Germinal center (tissue), 1 donor: ENCODE measurements at places on chromosomes 2 and 18.
A peak's percentile ranks its signal among the peaks of the same experiment; 100 is the strongest.

- peak; percentile 73 for DNase-seq
Measured at GRCh38 chr2:68734688-68735525, at the start of gene ARHGAP25. TSS of gene ARHGAP25 (plus strand) at chr2:68734811. CDS start at chr2:68735200, 389 bp downstream.

- DNase-seq, result no peak
Measured at GRCh38 chr18:3238742-3239141, 8.9 kb upstream of the MYL12A start.

- DNase-seq, result no peak
Measured at GRCh38 chr18:76528477-76529432, 33.7 kb upstream of the ZNF516 start.

- DNase-seq, result no peak
Measured at GRCh38 chr2:180411661-180412060, 404.6 kb upstream of the CWC22 start.

DNA sequence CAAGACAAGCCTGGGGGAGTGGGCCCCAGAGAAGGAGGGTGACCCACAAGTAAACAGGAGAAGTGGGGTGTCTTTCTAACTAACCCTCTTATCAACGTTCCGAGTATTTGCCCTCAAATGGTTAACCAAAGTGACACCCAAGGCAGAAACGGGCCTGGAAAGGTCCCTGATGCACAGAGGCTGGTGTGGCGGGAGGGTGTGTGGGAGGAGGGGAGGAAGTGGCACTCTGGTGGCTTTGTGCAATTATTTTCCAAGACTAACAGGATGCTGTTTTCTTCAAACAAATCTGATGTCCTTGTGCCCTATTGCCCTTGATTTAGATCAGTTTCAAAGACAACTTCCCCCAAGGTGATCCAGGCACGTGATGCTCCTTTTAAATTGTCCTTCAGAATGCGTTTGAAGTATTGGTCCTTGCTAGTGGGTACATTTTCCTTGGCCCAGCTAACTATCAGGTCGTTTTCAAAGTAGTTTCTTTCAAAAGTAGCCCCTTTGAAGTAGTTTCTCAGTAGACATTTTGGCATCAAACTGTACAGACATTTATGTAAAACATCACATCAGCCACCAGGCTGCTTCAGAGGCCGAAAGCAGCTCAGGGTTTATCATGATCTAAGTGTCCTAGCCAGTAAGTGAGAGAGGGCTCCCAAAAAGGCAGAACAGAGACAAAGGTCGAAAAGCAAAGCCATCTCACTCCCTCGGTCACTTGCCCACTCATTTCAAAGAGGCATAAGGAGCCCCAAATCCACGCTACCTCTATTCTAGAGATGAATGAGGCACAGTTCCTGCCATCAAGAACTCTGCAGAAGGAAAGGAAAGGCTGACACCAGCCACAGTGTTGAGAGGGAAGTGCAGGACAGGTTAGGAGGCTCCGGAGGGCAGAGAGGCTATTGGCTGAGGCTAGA, 371.1 kb upstream of the ID2 start:
- DNase-seq, result no peak

DNA sequence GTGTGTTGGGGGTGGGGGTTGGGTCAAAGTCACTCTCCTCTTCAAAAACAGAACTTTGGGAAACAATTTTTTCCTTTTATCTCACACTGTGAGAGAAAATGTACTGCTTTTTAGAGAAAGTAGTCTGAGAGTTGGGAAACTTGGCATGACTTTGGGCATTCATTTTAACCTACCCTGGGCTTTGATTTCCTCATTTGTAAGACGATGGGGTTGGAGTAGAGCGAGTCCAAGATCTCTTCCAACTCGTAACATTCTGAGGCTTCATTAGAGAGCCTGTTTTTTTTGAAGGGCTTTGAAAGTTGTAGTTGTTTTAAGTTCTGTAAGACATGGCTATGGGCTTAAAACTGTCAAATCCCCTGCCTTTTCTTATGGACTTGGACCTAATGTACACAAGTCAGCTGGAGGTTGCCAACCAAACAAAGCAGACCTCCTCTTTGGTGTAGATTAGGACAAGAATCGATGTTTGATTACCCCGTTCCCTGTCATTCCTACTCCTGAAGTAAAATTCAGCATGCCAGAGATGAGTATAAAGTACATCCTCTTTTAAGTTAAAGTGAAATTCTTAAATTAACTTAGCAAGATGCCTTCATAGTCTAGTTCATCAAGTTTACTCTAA, 8.4 kb downstream of the PHLPP1 start:
- no peak for DNase-seq

- DNase-seq, result no peak
Measured at GRCh38 chr18:57026316-57026715, 120.6 kb upstream of the BOD1L2 start.

- DNase-seq, result no peak
Measured at GRCh38 chr2:230875347-230876315, 10.9 kb downstream of the ITM2C start.

DNA sequence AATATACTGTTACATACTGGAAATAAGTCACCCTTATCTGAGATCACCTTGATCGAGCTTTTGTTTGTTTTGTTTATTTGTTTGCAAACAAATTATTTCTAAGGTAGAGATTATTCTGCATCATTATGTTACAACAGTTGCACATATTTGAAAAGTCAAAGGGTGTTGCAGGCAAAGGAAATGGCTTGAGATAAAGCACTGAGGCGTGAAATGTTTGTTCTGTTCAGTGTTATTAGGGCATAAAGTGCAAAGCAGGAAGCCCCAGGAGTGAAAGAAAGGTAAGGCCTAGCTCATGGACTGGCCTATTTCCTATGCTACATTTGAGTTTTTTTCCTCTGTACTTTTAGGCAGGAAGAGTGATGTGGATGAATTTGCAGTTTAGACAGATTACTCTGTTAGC, 1815.6 kb upstream of the LRRTM1 start:
- DNase-seq, result no peak

- peak; percentile 46 for DNase-seq
Measured at GRCh38 chr2:217434180-217434975, 568.4 kb downstream of the TNS1 start.

DNA sequence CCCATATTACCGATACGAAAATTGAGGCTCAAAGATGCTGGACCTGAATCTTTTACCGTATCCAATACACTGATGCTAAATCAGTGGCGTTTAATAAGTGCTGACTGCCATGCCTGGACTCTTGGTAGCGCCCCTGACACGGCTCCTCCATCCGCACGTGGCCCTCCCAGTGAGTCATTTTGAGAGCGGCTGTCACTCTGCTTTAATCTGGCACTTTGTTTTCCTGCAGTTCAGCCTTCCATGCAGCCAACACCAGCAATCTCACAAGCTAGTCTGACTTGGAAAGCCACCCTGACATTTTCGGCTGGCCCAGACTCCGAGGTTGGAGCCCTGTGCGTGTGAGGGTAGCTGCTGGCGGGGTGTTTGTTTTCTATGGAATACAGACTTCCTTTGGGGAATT, 155.1 kb upstream of the LMAN1 start:
- DNase-seq, result no peak

DNA sequence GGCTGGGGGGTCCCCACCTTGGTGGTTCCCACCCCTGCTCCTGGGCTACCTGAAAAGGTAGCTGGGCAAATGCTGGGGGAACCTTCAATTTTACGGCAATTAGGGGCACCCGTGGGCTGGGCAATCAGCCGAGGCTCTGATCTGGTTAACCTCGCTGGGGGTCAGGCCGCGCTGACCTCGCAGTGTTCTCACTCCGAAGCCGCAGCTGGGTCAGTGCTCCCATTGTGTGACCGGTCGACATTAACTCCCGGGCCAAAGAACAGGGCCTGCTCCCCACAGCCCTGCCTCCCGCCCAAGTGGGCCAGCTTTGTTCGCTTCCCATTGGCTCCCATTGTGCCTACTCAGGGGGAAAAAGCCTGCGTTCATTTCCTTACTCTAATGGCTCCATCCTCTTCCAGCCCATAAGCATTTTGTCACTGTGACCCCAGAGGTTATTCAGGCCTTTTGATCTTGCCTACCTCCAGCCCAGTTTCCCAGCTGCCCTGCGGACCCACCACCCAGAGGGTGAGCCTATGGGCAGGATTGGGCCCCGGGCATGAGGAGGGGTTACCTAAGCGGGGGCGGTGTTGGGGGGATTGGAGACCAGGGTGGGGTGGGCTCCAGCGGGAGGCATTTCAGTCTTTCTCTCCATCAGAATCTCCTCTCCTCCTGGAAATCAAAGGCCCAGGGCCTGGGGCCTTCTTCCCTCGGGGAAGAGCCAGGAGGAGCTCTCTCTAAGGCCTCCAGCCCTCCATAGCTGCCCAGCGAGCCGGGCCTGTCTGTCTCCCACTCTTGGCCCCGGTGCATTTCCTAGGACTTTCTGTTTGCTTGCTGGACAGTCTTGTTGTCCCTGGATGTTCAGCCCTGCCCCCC, 90.1 kb downstream of the MYCN start:
- no peak for DNase-seq

- DNase-seq, result no peak
Measured at GRCh38 chr18:59386909-59387686, 28.0 kb upstream of the LMAN1 start.

DNA sequence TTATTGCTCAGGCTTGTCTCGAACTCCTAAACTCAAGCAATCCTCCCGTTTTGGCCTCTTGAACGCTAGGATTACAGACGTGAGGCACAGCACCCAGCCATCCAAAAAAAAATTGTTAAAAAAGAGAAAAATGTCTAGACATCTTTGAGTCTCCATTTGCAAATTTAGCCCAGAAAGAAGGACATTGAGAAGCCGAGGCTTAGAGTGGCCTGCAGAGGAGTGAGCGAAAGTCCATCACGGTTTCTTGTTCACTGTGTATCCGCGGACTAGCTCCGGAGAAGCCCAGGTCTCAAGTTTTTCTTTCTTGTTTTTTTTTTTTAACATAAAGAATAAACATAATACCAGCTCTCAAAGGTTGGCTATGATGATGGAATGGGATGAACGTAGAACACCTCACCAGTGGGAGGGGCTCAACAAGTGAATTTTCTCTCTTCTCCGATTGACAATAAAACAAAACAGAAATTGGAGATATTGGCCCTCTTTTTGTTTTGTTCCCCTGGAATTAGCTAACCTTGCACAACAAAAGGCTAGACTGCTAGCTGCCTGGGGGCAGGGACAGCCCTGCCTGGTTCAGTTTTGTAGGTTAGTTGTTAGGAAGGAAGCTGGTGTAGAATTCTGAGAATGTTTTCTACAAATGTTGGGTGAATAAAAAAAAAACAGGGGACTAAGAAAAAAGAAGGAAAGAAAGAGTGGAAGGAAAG, 163.4 kb downstream of the MYCN start:
- DNase-seq, result no peak

DNA sequence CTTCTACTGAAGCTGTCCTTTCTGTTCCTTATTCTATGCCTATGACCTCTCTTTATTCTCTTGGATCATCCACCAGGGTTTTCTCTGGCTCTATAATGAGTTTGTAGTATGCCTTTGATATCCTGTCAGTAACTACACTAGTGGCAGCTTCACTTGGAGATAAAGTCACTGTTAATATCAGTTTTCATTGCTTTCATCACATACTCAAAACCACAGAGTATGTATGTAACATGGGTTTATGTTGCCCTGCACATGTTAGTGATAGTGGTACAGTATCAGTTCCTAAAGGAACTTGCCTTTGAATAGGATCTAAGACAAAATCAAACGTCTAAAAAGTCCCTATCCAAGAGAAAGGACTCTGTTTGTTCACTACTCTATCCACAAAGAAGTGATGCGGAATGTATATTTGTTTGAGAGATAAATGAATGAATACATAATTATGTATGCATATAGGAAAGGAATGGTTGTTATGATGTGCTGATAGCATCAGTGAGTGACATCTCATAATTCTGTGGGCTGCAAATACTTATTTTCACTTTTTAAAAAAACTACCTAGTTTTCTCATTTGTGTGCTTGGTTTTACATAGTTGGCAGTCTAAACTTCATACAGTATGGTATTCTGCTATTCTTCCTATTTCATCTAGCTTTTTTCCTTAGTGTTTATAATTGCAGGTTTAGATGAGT, 45.1 kb downstream of the TET3 start:
- DNase-seq, result no peak

DNA sequence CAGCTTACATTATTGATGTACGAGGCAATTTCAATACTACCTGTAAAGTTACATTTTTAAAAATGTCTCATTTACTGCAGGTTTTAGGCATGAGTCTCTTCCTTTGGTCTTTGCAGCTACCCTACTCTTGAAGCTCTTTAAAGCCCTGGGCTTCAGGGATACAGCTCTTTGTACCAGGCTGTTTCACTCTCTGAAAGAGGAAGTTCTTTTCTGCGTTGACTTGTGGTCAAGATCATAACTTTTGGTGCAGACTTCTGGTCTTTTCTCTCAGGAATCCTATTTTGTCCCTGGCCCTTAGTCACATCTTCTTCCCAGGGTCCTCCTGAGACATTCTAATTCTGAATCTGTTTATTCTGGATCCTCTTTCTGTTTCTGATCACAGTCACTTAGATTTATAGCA, 16.6 kb upstream of the HRH4 start:
- no peak for DNase-seq

DNA sequence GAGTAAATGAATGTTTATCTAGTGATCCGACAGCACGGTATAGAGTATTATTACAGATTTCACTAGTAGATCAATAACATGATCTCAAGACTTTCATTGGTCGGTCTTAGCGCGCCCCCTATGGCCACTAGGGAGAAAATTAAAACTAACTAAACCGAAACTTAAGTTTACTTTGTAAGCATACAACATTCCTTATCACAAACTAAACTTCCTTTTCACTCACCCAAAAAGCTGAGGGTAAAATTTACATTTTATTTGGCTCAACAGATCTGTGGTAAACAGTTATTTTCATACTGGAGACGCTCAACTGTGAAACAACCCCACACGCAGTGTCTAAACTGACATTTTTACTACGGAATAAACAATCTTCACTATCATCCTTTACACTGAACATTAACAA, 215.6 kb upstream of the MAP2 start:
- no peak for DNase-seq

GRCh38 chr2:45616658-45617411, 5.8 kb upstream of the SRBD1 start:
- no peak for DNase-seq

GRCh38 chr2:60899230-60899891, 18.0 kb downstream of the REL start:
- peak; percentile 45 for DNase-seq

GRCh38 chr18:74351354-74351753, 35.7 kb downstream of the C18orf63 start:
- DNase-seq, result peak; percentile 10

- DNase-seq, result no peak
Measured at GRCh38 chr2:188975497-188976102, 1.4 kb downstream of the COL3A1 start.

GRCh38 chr2:196086517-196087368, 18.1 kb upstream of the DNAH7 start:
- DNase-seq, result no peak

- peak; percentile 18 for DNase-seq
Measured at GRCh38 chr2:176188774-176189680, 559 bp downstream of the HOXD1 start.

DNA sequence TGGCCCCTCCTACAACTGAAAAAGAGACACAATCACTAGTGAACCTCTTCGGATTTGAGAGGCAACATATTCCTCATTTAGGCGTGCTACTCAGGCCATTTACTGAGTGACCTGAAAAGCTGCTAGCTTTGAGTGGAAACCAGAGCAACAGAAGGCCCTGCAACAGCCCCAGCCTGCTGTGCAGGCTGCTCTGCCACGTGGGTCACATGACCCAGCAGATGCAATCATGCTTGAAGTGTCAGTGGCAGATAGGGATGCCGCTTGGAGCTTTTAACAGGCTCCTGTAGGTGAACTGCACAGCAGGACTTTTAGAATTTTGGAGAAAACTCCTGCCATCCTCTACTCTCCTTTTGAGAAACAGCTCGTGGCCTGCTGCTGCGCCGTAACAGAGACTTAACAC, 578.6 kb upstream of the RAB6C start:
- no peak for DNase-seq
